ENCODE measurements at places on chromosomes 12 and 14. TPM values are rescaled to one million over a fixed set of nuclear protein-coding genes. Genes with fewer than 3 reads are reported as not detected.

GRCh38 chr12:79933532-79934264 is 1.2 kb downstream of the PPP1R12A start:
- DNase-seq = no peak

PMCH gene
- polyA plus RNA-seq = 0.58 TPM

- DNase-seq = no peak
These were observed 8.3 kb upstream of the CRACR2A start for GRCh38 chr12:3761116-3761735.

ITPK1 gene
- polyA plus RNA-seq = 21.2 TPM

GRCh38 chr12:2353281-2353680 is 300.5 kb downstream of the CACNA1C start:
- no peak for DNase-seq

DNA sequence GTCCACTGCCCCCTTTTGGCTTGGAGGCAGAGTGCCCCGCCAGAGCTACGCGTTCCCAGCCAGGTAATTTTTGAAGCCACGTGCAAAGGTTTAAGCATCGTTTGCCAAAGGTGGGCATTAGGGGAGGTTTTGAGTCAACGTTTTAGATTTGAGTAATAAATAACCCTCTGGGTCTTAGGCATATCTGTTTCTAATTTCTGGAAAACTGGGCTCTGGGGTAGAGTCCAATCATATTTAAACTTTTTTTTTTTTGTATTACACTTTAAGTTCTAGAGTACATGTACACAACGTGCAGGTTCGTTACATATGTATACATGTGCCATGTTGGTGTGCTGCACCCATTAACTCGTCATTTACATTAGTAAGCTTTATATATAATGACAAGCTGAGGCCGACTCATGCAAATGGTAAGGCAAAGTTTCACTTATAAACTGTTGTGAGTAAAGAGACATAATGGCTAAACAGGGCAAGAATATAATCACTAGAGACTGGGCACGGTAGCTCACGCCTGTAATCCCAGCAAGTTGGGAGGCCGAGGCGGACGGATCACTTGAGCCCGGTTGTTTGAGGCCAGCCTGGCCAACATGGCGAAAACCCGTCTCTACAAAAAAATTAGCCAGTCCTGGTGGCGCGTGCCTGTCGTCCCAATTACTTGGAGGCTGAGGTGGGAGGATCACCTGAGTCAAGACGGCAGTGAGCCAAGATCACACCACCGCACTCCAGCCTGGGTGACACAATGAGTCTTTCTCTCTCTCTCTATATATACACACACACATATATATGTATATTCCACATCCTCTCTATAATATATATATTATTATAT is 491 bp upstream of the NR2C1 start:
- no peak for DNase-seq

GRCh38 chr12:12474471-12474928 is 88.2 kb downstream of the DUSP16 start:
- DNase-seq = no peak

GRCh38 chr12:20248646-20249045 is 119.7 kb upstream of the PDE3A start:
- no peak for DNase-seq

DNA sequence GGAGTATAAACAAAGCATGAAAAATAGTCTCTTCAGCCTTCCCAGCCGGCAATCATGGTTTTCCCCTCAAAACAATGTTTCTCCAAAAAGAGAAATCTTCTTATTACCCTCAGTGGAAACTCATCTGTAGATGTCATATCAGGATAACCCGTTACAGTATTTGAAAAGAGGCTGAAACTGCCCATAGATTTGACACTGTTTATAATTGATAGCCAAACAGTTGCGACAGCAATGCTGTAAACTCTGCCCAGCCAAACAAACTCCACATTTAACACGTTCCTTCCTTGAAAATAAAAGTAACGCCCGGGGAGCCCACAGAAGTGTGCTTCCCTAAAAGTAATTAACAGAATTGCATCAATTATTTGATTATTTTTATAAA is 201.3 kb upstream of the FOXN3 start:
- peak; percentile 54 for DNase-seq

DNA sequence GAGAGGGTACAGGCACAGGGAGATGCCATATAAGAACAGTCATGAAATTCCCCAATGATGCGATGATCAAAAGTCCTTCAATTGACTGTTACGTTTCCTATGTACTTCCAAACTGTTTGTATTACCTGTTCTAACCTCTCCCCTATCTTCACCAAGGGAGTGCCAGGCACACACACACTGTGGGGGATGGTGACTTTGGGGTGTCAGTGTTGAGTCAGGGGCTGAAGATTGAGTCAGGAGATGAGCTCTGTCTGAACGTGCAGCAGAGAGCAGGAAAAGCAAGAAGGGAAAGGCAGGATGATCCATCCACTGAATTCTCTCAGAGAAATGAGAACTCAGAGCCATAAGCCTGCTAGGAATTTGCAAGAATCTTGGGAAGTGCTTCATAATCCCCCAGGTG is 153.4 kb downstream of the EFCAB11 start:
- DNase-seq = no peak

FAR2 gene
- 9.7 TPM for polyA plus RNA-seq

DNA sequence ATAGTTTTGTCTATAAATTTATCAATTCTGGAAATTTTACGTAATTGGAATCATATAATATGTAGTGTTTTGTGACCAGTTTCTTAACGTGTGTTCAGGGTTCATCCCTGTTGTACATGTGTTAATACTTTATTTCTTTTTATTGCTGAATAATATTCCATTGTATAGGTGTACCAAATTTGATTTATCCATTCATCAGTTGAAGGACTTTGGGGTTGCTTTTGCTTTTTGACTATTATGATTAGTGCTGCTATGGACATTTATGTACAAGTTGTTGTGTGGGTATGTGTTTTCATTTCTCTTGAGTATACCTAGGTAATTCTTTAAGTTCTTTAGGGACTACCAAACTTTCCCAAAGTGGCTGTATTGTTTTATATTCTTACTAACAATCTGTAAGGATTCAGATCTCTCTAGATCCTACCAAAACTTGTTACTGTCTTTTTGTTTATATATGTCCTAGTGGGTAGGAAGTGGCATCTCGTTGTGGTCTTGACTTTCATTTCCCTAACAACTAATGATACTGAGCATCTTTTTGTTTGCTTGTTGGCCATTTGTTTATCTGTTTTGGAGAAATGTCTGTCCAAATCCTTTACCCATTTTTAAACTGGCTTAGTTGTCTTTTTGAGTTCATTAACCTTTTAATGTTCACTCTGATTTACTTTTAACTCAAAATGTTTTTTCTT is 14.9 kb downstream of the VRK1 start:
- DNase-seq = no peak

GRCh38 chr12:8829621-8830020 is 7.2 kb downstream of the A2ML1 start:
- DNase-seq = no peak

BCL2L2 gene
- 41.5 TPM for polyA plus RNA-seq

CIDEB gene
- polyA plus RNA-seq = 13.9 TPM

DNA sequence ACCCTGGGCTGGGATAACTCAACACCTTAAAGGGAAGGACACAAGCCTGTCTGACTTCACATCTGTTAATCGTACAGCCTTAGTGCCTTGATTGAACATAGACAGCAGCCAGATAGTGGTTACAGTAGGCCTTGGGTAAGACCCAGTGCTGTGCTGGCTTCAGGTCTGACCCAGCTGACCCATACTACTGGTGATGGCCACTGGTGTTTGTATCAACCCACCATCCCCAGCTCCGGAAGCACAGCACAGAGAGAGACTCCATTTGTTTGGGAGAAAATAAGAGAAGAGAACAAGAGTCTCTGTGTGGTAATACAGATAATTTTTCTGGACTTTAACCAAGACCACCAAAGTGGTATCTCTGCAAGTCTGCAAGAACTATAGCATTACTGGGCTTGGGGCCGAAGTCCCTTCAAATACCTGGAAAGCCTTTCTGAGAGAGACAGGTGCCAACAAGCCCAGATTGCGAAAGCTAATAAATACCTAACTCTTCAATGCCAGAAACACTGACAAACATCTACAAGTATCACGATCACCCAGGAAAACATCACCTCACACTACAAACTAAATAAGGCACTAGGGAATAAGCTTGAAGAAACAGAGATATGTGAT is 330.1 kb upstream of the GARIN2 start:
- no peak for DNase-seq

DNA sequence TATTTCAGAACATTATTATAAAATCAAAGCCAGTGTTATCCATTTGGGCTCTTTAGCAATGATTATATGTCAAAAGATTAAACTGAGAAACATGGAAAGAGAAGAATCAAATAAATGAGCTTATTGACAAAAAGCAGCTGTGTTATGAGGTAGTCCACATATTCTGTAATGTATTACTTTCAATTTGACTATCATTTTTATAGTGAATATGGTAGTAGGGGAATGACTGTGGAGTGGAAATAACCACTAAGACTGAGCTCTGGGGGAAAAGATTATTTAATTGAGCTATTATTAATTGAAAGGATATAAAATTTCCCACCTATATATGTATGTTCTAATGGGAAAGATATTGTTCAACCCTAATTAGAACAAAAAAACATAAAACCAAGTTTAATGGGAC is 381.3 kb downstream of the TMTC2 start:
- DNase-seq = no peak

DNA sequence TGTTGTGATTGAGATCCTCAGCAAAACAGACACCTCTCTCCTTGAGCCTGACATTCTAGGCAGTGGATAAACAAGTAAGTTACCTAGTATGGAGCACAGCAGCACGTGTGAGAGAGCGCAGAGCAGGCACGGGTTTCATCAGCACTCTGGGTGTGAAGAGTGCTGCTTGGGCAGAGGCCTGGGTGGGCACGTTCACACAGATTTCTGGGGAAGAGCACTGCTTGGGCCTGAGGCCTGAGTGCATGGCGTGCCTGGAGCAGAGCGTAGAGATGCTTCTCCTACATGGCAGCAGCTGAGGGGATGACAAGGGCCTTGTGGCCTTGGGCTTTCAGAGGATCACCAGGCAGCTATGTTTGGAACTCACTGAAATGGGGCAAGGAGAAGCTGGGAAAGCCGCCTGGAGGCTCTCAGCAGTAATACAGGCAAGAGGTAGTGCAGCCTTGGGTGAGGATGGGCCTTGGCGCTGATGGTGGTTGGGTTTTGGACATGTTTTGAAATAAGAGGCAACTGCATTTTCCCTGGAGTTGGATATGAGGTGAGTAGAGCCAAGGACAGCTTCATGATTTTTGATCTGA is 17.6 kb downstream of the CKB start:
- DNase-seq = no peak

DNA sequence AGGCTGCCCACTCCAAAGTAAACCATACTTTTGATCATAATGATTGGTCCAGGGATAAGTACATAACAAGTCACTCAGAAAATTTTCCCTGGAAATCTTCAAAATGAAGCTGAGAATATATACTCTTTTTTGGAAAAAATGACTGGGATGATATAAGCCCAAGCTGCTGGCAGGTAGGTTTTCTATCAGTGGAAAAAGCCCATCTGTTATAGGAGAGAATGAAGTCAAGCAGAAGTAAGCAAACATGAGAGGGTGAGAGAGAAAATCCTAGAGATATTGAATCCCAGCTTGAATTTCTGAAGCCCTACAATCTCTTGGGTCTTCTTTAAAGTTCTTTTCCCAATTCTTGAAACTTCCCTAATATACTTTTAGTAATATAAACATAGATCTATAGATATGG is 37.3 kb upstream of the ZDHHC17 start:
- no peak for DNase-seq

DNA sequence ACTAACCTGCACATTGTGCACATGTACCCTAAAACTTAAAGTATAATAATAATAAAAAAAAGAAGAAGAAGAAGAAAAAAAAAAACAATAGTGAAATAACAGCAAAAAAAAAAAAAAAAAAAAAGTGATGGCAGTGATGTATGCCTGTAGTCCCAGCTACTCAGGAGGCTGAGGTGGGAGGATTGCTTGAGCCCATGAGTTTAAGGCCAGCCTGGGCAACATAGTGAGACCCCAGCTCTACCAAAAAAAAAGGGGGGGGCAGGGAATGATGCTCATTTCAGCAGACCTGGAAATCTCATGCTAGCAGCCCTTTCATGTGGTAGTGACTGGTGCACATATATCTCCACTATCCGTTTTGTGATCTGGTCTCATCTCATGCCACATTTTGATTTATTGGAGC is 20.8 kb downstream of the TRAFD1 start:
- DNase-seq = no peak

GRCh38 chr12:56957229-56958052 is at the start of gene RDH16:
Gene RDH16 (minus strand): TSS chr12:56957608. CDS start chr12:56957462, 146 bp downstream.
- DNase-seq = peak; percentile 35

DNA sequence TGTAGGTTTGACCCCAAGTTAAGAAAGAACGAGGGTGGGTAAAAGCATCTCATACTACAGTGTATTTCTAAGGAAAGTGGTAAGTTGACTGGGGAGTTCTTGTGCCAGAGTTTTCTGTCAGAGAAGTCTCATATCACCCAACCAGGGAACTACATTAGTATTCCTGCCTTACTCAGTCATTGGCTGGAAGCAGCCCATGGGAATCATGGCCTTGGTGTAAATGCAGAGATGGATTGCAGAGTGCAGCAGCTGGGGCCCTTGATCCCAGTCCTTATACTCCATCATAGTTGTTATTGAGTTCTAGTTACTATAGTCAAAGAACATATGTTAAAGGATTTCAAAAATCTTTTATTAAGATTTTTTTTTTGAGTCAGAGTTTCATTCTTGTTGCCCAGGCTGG is 105.8 kb downstream of the MNAT1 start:
- no peak for DNase-seq

GRCh38 chr12:11688379-11688778 is 38.9 kb downstream of the ETV6 start:
- no peak for DNase-seq

- DNase-seq = no peak
These were observed 91.8 kb downstream of the ST8SIA1 start for GRCh38 chr12:22242726-22243125.

RBM19 gene
- polyA plus RNA-seq = 28.5 TPM

DNA sequence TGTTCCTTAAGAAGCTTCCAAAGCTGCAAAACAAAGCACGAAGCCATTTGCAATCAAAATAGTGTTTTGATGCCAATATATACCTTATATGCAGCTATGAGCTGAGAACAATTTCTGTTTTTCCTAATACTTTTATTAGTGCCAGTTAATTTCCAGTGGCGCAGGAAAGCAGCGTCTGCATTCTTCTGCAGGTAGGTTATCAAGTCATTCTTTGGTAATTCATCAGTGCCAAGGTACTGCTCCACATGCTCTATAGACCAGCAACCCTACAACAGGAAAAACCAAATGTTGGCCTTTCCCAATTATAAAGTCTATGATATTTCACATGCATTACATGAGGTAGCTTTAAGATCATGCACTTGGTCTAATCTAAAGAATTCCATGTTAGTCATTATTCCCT is 87.6 kb upstream of the STRN3 start:
- DNase-seq = no peak

DNA sequence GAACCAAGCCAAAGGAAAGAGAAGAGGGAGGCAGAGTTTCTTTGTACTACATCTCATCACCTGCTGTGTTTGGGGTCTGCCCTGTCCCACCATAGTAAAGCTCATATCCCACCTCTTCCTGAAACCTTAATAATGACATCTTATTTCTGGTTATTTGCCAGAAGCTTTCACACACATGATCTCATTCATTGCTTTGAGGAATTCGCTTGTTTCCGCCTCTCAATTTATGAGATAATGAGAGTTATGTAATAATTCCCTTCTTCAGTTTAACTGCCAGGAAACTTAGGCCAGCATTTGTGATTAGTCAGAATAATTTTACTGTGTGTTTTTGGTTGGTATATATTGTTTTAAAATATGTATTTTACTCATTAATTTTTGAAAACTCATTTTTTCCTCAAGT is 205.2 kb downstream of the CACNA1C start:
- no peak for DNase-seq

HPD gene
- 0.30 TPM for polyA plus RNA-seq
